Inflammatory macrophage (primary cell): ENCODE measurements at places on chromosomes 3 and 15.

GRCh38 chr15:32790352-32790999, 72.7 kb downstream of the GREM1 start:
- DNase-seq, result no peak

DNA sequence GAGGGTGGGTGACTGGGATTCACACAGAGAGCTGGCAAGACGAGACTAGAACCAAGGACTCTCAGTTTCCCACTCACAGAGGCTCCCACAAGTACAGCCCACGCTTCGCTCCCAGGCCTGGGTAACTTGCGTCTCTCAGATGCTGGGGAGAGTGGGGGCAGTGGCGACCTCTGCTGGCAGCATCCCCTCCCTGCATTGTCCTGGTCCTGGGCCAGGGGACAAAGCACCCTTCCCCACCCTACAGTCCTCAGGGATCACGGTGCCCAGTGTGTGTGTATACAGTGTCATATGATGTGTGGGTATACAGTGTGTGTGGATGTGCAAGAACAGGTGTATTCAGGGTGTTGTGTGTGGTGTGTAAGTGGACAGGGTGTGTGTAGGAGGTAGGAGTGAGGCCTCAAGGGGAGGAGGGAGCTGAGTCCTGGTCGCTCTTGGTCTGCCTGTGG, 12.8 kb downstream of the VILL start:
- peak; percentile 41 for DNase-seq

DNA sequence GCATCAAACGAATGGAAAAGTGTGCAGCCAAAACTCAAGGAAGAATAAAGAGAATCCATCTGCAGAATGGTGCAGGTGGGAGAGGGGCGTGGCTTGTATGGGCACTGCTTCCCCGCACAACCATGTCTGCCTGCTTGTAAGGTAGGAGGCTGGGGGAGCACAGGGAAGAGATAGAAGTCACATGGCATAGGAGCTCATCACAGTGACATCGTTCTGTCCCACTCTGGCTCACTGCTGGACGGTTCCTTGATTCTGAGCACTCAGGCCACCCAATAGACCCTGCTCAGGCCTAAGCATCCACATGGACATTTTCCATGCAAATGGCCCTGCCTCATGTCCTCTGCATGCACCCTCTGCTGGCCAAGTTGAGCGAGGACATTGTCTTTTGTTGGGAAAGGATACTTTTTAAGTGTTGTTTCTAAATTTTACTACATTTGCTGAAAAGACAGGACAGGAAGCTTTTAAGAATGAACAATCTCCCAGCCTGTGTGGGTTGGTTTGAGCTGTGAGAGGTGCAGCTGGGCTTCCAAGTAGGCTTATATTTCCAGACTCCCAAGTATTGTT, 3.1 kb downstream of the MYLK start:
- peak; percentile 19 for DNase-seq

DNA sequence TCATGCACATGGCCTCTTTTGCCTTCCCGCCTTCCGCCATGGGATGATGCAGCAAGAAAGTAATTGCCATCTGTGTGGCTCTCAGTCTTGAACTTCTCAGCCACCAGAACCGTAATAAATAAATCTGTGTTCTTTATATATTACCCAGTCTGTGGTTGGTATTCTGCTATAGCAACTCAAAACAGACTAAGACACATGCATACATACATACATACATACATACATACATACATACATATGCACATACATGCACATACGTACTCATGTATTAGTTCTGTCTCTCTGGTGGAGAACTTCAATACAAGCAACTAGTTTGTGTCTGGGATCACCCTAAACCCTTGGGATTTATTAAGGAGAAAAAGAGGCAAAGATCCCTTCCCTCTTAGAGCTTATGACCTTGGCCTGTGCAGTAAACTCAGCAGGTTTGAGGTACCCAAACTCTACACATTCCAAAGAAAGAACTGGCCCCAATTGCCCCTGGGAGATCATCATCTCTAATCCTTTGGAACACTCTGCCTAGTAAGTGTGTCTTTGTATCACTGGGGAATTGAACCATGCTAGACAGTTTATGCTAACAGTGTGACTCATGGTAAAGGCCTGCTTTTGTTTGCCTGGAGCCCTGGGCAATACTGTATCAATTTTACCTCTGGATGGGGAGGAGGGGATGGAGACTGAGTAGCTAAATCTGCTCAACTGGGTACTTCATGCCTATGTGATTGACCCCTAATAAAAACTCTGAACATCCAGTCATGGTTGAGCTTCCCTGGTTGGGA, 115.6 kb upstream of the LMCD1 start:
- no peak for DNase-seq

GRCh38 chr3:908839-909238, 184.0 kb upstream of the CNTN6 start:
- no peak for DNase-seq

DNA sequence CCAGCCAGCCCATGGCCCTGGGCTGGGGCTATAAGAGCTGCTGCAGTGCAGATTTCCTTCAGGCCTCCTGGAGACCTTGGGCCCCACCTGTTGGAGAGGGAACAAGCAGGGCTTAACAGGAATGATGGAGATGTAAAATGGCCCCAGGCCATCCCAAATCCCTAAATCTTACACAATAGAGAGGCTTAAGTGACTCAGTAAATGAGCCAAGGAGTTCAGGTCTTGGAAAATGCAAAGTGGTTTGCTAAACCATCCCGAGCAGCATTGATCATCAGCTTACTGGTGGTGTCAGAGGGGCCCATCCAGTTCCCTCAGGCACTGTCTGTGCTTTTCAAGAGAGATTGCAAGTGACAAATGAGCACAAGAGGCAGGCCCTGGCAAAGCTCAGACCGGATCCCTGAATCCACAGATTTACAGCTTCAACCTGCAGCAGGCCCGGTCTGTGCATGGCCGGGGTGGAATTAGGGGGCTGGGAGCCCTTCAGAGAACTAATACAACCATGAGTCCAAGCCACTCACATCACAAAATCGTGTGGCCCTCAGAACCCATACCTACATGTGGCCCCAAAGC, 325.4 kb downstream of the UACA start:
- DNase-seq, result no peak

GRCh38 chr3:192128060-192128459, 599.3 kb downstream of the FGF12 start:
- no peak for DNase-seq

DNA sequence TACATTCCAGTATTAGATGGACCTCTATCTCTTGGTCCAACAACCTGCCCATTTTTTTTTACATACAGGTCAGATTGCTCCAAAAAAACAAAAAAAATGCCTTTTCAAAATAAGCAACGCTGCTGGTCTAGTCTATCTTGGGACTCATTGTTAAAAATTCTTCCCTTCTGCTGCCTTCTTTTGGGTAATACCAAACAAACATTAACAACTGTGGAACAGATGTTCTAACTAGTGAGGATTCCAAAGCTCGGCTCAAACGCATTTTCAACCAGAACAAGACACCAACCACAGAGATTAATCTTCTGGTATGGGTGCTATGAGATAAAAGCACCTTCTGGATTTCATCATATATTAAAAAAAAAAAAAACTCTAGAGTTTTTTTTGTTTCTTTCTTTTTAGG, 24.7 kb downstream of the ARHGAP31 start:
- DNase-seq, result no peak

DNA sequence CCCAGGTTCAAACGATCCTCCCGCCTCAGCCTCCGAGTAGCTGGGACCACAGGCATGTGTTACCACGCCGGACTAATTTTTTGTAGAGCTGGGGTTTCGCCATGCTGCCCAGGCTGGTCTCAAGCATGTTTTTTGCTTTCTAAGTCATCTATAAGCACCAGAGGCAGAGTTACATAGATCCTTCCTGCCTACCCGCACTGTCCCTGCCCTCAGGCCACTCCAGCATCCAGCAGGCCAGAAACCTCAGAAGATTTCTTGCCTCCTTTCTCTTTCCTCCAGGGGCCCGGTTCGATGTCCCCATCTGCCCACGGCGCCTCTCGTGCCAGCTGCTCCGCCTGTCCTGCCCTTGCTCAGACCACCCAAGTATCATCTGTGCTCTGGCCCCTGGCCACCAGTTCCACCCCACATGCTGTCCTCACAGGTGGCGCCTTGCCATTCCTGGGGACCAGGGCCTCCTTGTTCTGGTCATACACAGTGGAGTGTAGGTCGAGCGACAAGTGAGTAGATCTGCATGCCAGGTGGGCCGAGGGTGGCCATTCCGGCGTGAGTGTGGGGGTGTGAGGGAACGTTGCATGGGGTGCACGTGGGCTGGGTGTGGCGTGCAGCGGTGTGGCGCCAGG, 27.3 kb downstream of the KLHDC8B start:
- DNase-seq, result no peak

GRCh38 chr3:189273736-189274135, 102.0 kb downstream of the TPRG1 start:
- no peak for DNase-seq

DNA sequence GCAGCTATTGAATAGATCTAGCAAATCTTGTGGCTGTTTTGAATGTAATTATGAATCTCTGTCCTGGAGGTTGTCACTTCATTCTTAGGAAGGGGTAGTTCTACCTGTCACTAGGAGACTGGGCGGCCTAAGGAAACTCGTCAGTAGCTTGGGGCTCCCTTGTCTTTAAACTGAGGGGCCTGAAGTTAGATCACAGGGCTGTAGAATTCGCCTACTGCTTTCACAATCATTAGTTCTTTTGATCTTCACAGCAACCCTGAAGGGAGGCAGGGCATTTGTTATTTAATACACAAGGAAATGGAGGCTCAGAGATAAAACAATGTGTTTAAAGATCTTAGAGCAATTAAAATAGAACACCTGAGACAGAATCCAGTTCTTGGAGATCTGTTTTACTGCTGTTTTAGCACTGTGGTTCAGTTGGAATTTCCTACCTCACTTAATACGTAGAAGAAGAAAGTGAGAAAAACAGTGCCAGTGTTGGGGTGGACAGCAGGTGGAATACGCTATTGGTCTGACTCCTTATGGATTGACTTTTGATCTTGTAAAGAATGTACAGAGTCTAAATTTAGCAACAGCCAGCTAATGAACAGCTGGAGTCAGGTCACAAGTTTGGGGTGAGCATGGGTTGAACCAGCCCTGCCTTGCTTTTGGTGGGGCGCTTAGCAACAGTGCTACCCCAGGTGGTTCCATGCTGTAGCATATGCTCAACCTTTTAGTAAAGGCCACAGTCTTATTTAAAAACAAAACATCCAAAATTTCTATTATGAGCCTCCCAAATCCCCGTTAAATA, 71.4 kb upstream of the BHLHE40 start:
- no peak for DNase-seq

- DNase-seq, result no peak
Observed at GRCh38 chr15:46146002-46146401, 511.2 kb downstream of the SQOR start.

- no peak for DNase-seq
Observed at GRCh38 chr15:99590913-99591646, 25.3 kb downstream of the MEF2A start.

GRCh38 chr15:31275331-31276262, 51.0 kb upstream of the KLF13 start:
- no peak for DNase-seq

- no peak for DNase-seq
Observed at GRCh38 chr15:71136159-71136783, 21.0 kb downstream of the THSD4 start.

GRCh38 chr15:67051088-67052045, 14.0 kb upstream of the SMAD3 start:
- no peak for DNase-seq

GRCh38 chr15:85336880-85337279, 43.5 kb upstream of the AKAP13 start:
- no peak for DNase-seq

DNA sequence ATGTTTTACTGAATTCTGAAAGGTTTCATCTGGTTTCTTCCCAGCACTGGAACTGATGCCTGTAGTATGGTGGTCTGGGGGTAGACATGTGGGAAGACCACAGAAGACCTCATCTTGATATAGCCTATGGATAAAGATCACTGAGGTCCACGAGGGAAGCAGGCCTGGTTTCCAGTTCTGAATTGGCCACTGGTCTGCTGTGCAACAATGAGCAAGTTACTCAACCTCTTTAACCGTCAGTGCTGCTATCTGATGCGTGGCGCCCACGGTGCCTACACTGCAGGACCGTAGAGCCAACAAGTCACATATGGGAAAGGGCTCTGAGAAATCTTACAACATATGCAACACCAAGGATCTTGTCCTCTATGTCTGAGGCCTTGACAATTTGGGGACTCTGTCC, 13.3 kb downstream of the TLE3 start:
- DNase-seq, result no peak

GRCh38 chr15:94027581-94027980, 203.8 kb upstream of the MCTP2 start:
- DNase-seq, result no peak

- no peak for DNase-seq
Observed at GRCh38 chr15:74306781-74307217, 60.6 kb downstream of the CYP11A1 start.

DNA sequence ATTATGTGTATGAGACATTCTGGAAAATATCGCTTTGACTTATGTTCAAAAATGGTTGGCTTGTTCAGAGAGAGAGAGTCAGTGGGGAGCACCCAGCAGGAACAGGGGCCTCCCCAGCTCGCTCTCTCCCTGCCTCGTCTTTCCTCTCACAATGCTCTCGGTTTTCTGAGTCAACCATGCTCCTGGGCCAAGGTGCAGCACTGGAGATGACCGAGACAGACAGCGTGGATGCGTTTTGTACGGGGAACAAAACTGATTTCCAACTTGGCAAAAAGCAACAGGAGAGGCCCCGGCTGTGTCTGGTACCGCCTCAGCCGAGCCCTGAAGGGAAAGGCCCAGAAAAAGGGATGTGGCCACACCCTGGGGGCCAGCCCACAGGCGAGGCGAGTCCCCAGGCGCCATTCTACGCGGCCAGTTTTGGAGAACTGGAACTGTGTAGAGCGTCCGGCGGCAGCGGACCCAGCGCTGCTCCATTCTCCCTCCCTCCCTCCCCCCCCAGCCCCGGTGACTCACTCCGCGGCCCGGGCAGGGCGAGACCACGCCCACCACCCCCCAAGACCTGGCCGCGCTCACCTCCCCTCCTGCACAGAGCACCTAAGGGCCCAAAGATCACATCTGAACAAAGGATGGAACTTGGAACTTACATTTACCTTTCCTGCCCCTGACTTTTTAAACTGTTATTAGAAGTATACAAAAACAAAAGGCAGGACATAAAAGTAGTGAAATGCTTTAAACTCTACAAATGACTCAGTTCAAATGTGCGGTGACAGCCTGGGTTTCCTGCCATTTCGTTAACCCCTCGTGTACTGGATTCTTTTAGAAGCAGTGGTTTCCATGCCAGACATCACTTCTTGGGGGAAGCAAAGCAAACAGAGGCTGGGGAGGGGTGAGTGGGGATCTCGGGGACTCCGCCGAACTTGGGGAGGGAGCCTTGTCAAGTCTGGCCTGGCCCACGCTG, 12.7 kb downstream of the ATP10A start:
- DNase-seq, result peak; percentile 94

DNA sequence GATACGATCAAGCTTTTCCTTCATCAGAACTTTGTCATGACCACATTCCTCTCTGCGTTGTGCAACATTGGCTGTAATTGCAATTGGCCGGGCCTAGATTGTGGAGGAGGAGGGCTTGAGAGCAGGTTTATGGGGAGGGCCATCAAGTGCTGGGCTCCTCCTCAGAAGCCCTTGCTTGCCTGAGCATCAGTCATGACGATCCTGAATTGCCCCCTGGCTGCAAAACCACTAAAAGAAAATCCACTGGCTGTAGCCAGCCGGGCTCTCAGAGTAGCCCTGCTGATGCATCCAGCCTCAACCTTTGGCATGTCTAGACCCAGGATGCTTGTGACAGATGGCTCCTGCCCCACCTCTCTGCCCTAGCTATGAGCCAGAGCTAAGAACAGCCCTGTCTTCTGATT, 13.4 kb upstream of the TRH start:
- peak; percentile 14 for DNase-seq

GRCh38 chr3:23940775-23941174, 4.3 kb upstream of the NR1D2 start:
- DNase-seq, result no peak
